Fibroblast of skin of scalp (primary cell): ENCODE measurements at places on chromosomes 1 and 21.

DNA sequence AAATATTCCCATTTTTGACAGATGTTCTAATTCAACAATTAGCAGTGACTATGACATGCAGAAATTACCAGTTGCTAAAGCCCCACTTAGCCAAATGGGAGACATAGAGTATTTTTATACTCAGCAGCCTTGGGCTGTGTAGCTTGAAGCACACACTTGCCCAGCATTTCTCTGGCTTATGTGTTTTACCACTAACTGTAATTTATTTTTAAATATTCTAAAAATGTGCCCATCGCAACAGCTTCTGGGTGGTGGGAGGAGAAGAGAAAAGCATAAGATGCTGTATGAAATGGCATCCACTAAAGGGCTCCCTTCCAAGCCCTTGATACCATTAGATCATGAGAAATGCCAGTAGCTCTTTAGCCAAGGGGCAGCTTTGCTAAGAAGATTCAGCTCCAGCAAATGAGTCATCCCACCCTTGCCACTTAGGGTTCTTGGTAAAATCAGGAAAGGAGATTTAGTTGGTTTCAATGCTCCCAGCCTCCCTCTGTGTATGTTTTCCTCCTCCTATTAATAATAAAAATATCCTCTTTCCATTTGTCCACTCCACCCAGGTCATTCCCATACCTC lies 462.7 kb upstream of the DEPDC1 start:
- DNase-seq, result no peak

- no peak for DNase-seq
These were observed 107.4 kb upstream of the CASZ1 start for GRCh38 chr1:10903821-10904220.

- peak; percentile 6 for DNase-seq
These were observed 132.1 kb downstream of the RHOU start for GRCh38 chr1:228867108-228867950.

DNA sequence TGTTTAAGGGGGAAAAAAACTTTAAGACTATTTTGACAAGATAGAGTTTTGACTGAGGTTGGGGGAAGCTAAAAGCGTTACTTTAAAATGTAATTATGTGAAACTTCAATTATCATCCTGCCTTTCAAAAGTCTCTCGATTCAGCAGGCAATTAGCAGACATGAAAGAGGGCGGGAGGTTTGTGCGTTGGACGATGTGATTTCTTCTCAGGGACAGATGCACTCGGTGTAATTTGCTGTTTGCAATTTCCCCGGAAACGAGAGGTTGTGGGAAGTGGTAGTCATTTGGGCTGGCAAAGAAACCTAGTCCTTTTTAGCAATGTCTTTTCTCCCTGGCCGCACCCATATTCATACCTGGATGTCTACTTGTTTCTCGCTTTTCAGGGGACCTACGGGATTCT lies 27.1 kb downstream of the KAZN start:
- DNase-seq, result no peak

GRCh38 chr1:92844439-92844838 lies 12.6 kb downstream of the RPL5 start:
- no peak for DNase-seq

DNA sequence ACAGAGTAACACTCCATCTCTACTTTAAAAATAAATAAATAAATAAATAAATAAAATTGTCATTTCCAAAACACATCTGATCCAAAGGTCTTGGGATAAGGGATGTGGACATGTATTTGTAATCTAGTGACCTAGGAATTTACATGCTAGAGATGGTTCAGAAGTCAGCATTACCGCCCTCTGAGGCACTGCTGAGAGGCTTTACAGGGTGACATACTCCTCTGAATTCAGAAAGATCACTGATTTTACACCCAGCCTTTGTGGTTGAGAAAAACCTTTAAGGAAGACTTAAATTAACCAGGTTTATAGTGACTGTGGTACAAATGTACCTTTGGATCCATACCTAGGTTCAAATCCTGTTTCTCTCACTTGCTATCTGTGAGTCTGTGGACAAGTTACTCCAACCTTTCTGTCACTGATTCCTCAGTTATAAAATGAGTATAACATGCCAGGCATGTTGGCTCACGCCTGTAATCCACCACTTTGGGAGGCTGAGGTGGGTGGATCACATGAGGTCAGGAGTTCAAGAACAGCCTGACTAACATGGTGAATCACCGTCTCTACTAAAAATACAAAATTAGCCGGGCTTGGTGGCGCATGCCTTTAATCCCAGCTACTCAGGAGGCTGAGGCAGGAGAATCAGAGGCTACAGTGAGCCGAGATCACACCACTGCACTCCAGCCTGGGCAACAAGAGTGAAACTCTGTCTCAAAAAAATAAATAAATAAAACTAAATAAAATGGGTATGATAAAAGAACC lies 20.1 kb downstream of the OSBPL9 start:
- peak; percentile 87 for DNase-seq

DNA sequence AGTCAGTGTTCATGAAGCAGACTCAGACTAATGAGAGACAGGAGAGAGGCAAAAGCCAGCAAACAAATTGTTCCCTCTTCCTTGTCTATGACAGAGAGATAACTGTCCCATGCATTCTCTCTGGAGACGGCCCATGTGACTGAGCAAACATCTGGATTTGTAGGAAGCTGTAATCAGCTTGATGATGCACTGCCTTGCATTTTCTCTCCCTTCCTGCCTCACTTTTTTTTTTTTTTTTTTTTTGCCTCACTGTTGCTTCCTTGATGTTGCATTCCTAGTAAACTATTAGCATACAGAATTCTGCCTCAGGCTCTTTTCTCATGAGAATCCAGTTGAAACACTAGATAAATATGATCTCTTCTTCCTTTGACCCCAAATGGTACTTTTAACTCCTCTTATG lies 134.5 kb downstream of the HHIPL2 start:
- DNase-seq, result peak; percentile 6

DNA sequence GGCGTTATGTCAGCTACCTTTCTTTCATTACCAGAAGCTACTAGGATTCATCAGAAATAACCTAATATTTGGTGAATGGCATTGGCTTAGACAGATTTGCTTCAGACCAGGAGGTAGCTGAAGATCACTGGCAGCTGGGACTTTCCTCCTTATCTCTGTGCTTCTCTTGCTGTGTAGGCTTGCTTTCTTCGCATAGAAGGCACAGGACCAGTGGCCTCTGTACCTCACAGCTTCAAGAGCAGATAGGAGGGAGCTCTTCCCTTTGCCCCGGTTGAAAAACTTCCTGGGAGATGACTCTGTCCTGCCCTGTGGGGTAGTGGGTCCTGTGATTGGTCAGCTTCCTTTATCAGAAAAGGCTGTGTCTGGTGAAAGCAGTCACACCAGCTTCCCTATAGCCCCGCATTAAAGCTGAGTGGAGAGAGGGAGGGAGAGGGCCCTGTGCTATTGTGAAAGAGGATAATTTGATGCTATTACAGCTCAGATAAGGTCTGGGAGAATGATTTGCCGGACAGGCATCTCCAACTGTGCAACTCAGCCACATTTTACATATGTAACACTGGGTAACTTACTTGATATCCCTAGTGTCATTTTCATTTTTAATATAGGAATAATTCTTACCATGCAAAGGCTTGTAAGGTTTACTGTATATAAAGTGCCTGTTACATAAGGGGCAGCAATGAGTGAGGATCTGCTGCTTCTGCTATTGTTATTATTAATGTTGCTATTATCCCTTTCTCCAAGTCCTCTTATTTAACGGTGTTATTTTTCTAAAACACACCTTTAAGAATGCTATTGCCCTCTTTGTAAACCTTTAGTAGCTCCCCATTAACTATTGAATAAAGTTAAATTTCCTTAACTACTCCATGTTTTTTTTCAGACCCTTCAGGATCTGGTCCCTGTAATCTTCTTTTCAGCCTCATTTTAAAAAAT lies 31.6 kb downstream of the OSBPL9 start:
- DNase-seq, result peak; percentile 85

DNA sequence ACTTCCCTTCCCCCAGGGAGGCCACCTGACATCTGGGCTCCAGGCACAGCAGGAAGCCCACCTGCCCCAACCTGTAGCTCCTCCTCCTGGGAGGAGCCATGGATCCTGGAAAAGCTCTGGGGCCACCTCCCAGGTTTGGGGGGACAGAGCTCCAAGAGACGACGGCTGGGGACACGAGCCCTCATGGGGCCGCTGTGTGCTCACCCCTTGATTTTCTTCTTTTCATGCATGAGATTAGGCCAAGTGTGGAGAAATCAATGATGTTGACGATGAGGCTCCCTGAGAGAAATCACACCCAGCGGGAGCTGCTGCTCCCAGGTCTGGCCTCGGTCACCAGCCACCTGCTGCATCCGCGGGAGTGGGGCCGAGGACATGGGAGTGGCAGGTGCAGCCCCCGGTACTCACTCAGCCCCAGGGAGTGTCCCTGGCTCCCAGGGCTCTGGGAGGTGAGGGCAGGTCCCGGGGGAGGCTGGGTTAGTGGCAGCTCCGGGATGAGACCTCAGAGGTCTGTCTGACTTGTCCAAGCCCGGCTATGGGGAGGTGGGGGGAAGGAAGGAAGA lies 8.7 kb downstream of the TNFRSF14 start:
- no peak for DNase-seq

DNA sequence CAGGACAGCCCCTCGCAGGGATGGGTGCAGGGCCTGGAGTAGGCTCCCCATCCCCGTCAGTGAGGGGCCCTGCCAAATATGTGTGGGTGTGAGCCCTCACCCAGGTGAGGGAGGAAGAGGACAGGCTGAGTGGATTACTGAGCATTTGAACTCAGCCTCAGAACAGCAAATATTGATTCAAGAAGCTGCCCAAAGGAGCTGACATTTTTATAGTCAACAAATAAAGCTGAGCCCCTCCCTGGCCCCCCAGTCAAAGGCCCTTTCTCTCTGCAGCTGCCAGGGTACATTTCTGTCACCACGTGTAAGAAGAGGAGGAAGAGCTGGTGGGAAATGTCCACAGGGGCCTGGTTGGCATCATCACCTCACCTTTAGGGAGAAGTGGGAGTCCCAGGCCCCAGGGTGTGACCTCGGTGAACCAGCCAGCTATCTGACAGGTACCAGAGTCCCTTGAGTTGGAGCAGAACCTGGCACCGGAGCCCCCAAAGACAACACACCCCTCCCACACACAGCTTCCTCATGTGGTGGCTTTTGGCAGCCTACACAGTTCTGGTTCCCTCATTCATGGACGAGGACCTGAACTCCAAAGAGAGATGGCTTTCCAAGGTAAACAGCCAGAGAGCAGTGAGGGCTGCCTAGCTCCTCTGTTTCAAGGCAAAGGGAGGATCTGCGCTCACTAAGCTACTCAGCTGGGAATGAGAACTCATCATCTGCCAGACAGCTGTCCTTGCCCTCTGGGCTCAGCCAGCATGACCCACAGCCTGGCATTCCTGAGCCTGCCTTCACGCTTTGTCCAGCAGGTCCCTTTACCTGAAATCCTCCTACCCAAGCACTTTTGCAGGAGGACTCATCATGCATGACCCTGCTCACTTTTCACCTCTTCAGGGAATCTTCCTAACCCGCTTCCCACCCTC lies 43.0 kb upstream of the TENT5C start:
- DNase-seq, result no peak

DNA sequence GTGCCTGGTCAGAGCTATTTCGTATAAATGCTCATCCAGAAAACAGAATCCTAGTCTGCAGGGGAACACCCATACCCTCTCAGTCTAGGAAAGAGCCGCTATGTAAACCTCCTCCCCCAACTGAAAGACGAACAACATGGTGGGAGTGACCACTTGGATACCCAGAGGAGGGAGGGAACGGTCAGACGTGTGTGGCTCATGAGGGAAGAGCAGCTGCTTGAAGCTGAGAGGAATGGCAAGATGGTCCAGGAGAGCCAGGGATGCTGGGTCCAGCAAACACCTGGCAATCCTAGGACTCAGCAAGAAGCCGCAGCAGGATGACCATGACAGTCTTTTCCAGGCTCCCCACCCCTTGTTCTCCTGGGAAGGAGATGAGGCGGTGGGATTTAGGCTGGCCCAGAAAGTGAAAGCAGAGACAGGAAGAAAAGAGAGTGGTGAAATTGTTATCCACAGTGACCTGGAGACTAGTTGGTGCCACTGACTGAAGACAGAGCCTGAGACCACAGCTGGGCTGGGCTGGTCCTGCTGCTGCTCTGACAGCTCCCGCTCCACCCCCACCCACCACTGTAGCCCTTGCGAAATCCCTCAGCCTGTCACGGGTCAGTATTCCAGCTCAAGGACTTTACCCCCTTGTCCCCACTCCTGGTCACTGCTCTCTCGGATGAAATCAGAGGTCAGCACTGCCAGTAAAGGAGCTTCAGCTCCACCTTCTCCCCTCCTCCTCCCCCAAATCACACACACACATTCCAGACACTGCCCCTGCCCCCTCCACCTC lies 3.6 kb downstream of the CERS2 start:
- peak; percentile 41 for DNase-seq

DNA sequence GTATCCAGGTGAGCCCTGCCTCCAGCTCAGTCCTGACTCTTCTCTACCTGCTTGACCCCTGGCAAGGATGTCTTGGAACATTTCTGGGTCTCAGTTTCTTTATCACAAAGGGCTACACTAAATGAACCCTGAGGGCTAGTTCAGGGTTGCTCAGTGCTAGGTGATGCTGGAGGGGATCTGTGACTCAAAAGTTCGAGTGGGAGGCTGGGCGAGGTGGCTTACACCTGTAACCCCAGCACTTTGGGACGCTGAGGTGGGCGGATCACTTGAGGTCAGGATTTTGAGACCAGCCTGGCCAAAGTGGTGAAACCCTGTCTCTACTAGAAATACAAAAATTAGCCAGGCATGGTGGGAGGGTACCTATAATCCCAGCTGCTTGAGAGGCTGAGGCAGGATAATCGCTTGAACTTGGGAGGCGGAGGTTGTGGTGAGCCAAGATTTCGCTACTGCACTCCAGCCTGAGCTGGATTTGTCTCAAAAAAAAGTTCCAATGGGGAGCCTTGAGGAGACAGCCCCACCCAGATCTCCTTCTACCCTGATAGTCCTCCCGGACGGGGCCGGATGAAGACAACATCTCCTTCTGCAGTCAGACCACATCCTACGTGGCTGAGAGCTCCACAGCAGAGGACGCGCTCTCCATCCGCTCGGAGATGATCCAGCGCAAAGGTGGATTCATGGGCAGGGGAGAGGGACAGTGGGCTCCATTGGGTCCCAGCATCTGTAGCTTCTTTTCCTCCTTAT lies 48.9 kb downstream of the YARS1 start:
- no peak for DNase-seq

- no peak for DNase-seq
These were observed 15.6 kb downstream of the PRKAB2 start for GRCh38 chr1:147156642-147157041.

DNA sequence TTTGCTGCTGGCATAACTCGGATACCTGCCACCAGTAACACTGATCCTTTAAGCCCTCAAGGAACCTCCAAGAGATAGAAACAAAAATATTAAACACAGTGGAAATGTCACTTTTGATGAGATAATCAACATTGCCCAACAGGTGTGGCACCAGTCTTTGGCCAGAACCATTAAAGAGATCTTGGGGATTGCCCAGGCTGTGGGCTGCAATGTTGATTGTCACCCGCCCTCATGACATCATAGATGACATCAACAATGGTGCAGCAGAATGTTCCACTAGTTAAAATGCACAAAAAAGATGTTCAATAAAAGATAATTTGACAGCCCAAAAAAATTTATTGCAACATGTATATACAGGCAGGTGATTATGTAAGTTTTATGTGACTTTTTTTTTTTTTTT lies 20.2 kb upstream of the ZMYM1 start:
- DNase-seq, result no peak

- DNase-seq, result no peak
These were observed 67.1 kb downstream of the DDR2 start for GRCh38 chr1:162699366-162699765.

GRCh38 chr1:155717041-155717440 lies 28.1 kb downstream of the DAP3 start:
- DNase-seq, result no peak

GRCh38 chr1:109040989-109041620 lies 797 bp downstream of the WDR47 start:
- DNase-seq, result peak; percentile 19
